ENCODE measurements at places on chromosomes 7 and 10.

DNA sequence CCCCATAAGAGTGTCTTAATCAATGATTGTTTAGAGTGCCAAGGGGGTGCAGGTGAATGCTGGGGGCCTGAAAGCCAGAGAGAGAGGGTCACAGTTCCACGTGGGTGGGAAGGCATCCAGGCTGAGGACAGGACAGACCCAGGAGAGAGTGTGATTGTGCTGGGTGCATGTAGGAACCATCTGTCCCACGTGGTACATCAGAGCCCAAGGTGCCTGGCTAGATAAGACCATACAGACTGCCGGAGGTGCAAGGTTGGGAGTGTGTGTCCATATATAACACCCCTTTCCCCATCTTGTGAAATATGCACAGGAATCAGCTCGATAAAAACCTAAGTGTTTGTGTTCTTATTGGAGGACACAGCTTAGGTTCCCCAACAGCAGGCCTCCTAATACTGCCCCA, 85.5 kb downstream of the WIPF3 start:
- H3K4me1 ChIP-seq: no peaks in the 10 kb centered on the region
- H3K4me3 ChIP-seq: no peak overlapping the region
- peaks cover 9% of the 10 kb centered on the region for H3K36me3 ChIP-seq
- DNase-seq: no peak
- H3K27ac ChIP-seq: peak overlapping the region; percentile 32

DNA sequence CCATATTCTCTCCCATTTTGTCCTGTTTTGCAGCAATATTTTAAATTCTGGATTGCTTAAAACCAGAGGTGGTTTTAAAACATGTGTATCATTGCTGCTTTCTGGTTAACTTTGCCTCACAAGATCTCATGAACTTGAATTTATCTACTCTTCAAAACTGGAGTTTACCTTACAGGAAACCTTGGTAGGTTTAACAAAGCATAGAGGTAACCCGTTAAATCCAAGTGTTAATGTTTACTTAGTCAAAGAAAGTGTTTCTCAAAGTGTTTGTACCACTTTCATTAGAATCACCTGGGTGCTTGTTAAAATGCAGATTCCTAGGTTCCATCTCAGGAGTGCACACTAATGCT, 44.0 kb upstream of the VDAC2 start:
- no peak overlapping the region for H3K4me3 ChIP-seq
- peaks cover 2% of the 10 kb centered on the region for H3K36me3 ChIP-seq
- DNase-seq: no peak
- peaks cover 16% of the 10 kb centered on the region for H3K4me1 ChIP-seq
- no peak overlapping the region for H3K27ac ChIP-seq
- no peaks in the 10 kb centered on the region for H3K27me3 ChIP-seq

- H3K36me3 ChIP-seq: no peaks in the 10 kb centered on the region
- H3K4me3 ChIP-seq: no peak overlapping the region
- no peak overlapping the region for H3K27ac ChIP-seq
- no peaks in the 10 kb centered on the region for H3K27me3 ChIP-seq
- H3K4me1 ChIP-seq: no peaks in the 10 kb centered on the region
- no peak for DNase-seq
Measured at GRCh38 chr7:40538281-40538680, 403.5 kb downstream of the SUGCT start.

DNA sequence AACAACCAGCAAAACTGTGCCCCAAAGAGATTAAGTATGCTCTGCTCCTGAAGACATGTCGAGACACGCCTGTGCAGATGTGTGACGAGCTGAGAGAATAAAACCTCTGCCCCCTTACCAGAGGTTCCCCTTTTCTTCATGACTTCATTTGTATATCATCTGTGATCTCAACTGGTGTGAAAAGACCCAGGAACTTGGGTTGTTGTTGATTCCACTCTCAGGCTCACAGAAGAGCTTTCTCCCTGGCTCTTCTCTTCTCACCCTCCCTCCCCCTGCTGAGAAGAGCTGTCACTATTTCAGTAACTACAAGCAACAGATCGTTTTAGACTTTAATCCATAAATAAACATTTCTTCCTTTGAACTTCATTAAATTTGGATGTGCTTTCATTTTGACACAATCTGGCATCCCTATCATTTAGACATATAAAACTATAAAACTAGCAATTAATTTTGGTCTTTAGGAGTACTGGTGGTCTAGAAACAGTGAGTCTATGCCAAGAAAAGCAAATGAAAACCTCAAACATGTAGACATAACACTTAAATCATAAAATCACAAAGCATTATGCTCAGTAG, 179.3 kb upstream of the FZD8 start:
- no peak overlapping the region for H3K4me3 ChIP-seq
- H3K27me3 ChIP-seq: no peaks in the 10 kb centered on the region
- H3K27ac ChIP-seq: no peak overlapping the region
- no peaks in the 10 kb centered on the region for H3K36me3 ChIP-seq
- DNase-seq: no peak

DNA sequence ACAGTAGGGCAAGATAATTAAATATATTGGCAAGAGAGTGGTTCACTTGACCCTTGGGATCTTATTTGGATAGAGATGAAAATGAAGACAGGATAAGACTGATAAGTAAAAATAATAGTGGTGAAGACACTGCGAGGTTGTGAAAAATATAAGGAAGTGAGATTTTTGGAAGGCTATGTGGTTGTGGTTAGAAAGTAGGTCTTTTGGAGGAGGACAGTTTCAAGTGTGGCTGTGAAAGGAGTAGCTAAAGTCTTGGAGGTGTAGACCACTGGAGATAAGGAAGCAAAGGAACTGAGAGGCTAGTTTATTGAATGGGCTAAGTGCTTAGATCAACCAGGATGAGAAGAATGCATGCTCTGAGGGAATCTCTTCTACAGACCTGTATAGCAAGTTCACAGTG, 11.2 kb downstream of the MIOS start:
- no peak for DNase-seq
- no peaks in the 10 kb centered on the region for H3K27me3 ChIP-seq
- no peaks in the 10 kb centered on the region for H3K4me1 ChIP-seq
- peaks cover 16% of the 10 kb centered on the region for H3K36me3 ChIP-seq
- no peak overlapping the region for H3K27ac ChIP-seq
- H3K4me3 ChIP-seq: no peak overlapping the region

GRCh38 chr10:89301721-89302445, at the start of gene IFIT2:
Gene IFIT2 (plus strand): TSS chr10:89302046. CDS start chr10:89302124, 78 bp downstream.
- peaks cover 20% of the 10 kb centered on the region for H3K4me1 ChIP-seq
- peak within 1 kb of the TSS; percentile 38 for H3K4me3 ChIP-seq
- no peak for DNase-seq
- H3K36me3 ChIP-seq: peaks cover 6% of the 10 kb centered on the region
- H3K27me3 ChIP-seq: no peaks in the 10 kb centered on the region

DNA sequence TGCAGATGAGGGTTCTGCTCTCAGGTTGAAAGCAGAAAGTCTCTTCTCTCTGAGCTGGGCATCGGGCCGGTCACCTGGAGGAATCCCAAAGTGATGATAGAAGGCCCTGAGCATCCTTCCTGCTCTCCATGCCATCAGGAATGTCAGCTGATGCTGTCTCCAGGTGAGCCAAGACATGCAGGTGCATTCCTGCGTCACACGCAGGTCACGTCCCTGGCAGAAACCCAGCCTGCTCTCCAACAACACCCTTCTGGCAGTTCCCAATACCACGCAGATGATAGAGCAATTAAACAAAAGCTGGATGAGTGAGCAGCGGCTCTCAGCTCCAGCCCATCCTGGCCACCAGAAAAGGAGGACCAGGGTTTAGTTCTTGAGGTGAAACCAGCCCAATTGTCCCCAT, 6.9 kb upstream of the WIPI2 start:
- no peak for DNase-seq
- no peak overlapping the region for H3K4me3 ChIP-seq
- H3K27me3 ChIP-seq: peaks cover 9% of the 10 kb centered on the region
- H3K36me3 ChIP-seq: no peaks in the 10 kb centered on the region
- H3K27ac ChIP-seq: no peak overlapping the region

DNA sequence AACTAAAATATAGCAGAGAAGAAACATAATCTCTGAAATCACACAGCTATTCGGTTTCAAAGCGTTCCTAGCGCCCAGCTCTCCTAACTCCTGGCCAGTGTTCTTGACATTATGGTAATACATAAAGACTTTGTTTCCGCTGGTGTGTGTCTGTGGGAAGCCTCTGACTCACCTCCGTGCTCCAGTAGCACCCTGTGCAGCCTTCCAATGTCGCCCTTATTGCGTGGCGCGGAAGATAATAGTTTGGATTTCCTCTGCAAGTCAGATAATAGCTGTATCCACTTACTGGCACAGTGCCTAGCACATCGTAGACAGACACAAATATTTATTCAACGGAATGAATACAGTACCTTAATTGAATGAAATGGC, 570 bp downstream of the BMS1 start:
- peaks cover 4% of the 10 kb centered on the region for H3K36me3 ChIP-seq
- H3K27ac ChIP-seq: peak overlapping the region; percentile 98
- peaks cover 29% of the 10 kb centered on the region for H3K27me3 ChIP-seq
- H3K4me3 ChIP-seq: peak overlapping the region; percentile 98
- no peak for DNase-seq
- peaks cover 19% of the 10 kb centered on the region for H3K4me1 ChIP-seq

DNA sequence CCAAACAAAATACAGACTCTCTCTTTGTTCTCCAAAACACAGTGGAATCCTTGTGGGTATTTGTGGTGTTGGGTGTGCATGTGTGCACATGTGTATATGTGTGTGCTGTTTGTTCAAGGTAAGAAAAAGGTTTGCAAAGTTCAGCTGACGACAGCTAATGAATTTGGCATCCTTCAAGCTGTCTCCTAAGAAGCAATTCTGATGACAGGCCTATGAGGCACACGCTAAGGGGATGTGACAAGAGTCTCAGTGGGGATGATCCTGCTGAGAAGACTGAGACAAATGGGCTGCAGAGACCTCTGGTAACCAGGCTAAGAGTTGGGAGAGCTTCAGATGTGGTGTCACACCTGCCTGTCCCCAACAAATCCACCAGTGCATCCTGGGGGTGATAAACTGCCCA, 26.5 kb upstream of the CELF2 start:
- H3K4me1 ChIP-seq: peaks cover 20% of the 10 kb centered on the region
- H3K27me3 ChIP-seq: no peaks in the 10 kb centered on the region
- DNase-seq: no peak
- H3K4me3 ChIP-seq: no peak overlapping the region
- H3K27ac ChIP-seq: no peak overlapping the region

- peaks cover 10% of the 10 kb centered on the region for H3K4me1 ChIP-seq
- DNase-seq: no peak
- no peak overlapping the region for H3K27ac ChIP-seq
- no peaks in the 10 kb centered on the region for H3K36me3 ChIP-seq
- peaks cover 16% of the 10 kb centered on the region for H3K27me3 ChIP-seq
- H3K4me3 ChIP-seq: no peak overlapping the region
Measured at GRCh38 chr7:69603937-69604494, 5.7 kb downstream of the AUTS2 start.

- no peak overlapping the region for H3K4me3 ChIP-seq
- no peaks in the 10 kb centered on the region for H3K36me3 ChIP-seq
- H3K27me3 ChIP-seq: peaks cover 3% of the 10 kb centered on the region
- H3K4me1 ChIP-seq: peaks cover 14% of the 10 kb centered on the region
- DNase-seq: no peak
Measured at GRCh38 chr10:18205098-18205834, 65.0 kb downstream of the CACNB2 start.

GRCh38 chr10:70674560-70675495, 2.5 kb downstream of the ADAMTS14 start:
- no peak overlapping the region for H3K4me3 ChIP-seq
- no peaks in the 10 kb centered on the region for H3K36me3 ChIP-seq
- peaks cover 52% of the 10 kb centered on the region for H3K27me3 ChIP-seq
- DNase-seq: no peak
- peaks cover 31% of the 10 kb centered on the region for H3K4me1 ChIP-seq

DNA sequence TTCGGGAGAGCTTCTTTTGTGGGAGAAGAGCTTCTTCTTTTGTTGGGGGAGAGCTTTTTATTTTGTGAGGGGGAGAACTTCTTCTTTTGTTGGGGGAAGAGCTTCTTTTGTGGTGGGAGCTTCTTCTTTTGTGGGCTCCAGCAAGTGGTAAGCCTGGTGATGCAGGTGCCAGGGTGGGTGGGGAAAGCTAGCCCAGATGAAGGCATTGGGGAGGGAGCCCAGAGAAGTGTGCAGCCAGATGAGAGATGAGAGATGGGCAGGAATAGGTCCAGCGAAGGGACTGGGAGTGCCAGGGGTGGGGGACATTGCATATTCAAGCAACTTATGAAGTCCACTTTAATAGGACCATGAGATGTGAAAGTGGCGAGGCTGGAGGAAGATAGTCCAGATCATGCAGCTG, 9.7 kb downstream of the ADRA2A start:
- H3K27me3 ChIP-seq: peaks cover 27% of the 10 kb centered on the region

DNA sequence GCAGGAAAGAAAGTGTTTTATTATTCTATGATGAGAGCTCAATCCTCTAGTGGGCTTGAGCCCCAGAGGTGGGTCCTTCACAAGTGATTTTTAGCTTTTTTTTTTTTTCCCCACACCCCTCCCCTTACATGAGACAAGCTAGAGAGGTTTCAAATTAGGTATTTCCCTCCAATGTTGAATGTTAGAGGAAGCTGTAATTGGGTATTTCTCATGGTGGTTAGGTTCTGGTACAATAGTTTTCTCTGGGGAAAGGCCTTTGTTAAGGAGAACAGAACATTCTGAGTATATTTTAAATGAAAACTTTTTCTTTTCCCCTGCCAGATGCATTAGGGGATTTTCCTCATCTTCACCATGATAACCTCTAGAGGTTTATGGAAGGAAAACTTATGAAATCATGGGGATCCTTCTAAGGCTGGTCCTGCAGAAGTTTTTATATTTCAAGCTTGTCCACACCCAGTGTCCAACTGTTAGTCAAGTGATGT, 1039.7 kb downstream of the NRG3 start:
- no peaks in the 10 kb centered on the region for H3K36me3 ChIP-seq
- no peaks in the 10 kb centered on the region for H3K27me3 ChIP-seq
- no peak for DNase-seq
- H3K4me3 ChIP-seq: no peak overlapping the region

- peaks cover 3% of the 10 kb centered on the region for H3K4me1 ChIP-seq
- DNase-seq: no peak
- H3K36me3 ChIP-seq: no peaks in the 10 kb centered on the region
- no peak overlapping the region for H3K4me3 ChIP-seq
- H3K27me3 ChIP-seq: peaks cover 36% of the 10 kb centered on the region
Measured at GRCh38 chr10:86635402-86635801, 18.9 kb upstream of the OPN4 start.
